ENCODE measurements at places on chromosomes 5 and 9. TPM values are rescaled to one million over a fixed set of nuclear protein-coding genes. Genes with fewer than 3 reads are reported as not detected.

The LCN9 gene
- total RNA-seq = not detected

The SIT1 gene
- 0.07 TPM for total RNA-seq

The PCDHB2 gene
- 4.4 TPM for total RNA-seq

The PHF24 gene
- 0.10 TPM for total RNA-seq

The OLFML2A gene
- total RNA-seq = 1.3 TPM

The ATP10B gene
- 0.03 TPM for total RNA-seq

The CDX1 gene
- total RNA-seq = 0.91 TPM

The GABRP gene
- not detected for total RNA-seq

The PCDHB12 gene
- 0.46 TPM for total RNA-seq

The CREBRF gene
- 20.8 TPM for total RNA-seq

The SHOC1 gene
- total RNA-seq = under 0.01 TPM

The NFIB gene
- 39.1 TPM for total RNA-seq

The SLC6A7 gene
- total RNA-seq = not detected

The LCN10 gene
- 0.33 TPM for total RNA-seq

The ALDH1A1 gene
- total RNA-seq = 2.8 TPM

The GRIA1 gene
- total RNA-seq = 2.4 TPM

The KCNN2 gene
- 0.17 TPM for total RNA-seq

The TRIP13 gene
- total RNA-seq = 6.4 TPM

The PCDH12 gene
- 0.46 TPM for total RNA-seq

The DOK3 gene
- 6.7 TPM for total RNA-seq

The ARHGEF37 gene
- total RNA-seq = 7.1 TPM

The MARVELD2 gene
- total RNA-seq = 1.6 TPM

The CBY3 gene
- total RNA-seq = not detected

The FABP6 gene
- total RNA-seq = not detected

The GFI1B gene
- not detected for total RNA-seq

The FGF18 gene
- total RNA-seq = not detected

The SPINK1 gene
- 0.66 TPM for total RNA-seq

The CEL gene
- total RNA-seq = 0.20 TPM

The LCN15 gene
- not detected for total RNA-seq

The HAVCR1 gene
- not detected for total RNA-seq

The GRXCR2 gene
- total RNA-seq = not detected

The TOR4A gene
- 19.7 TPM for total RNA-seq

The ARHGEF28 gene
- total RNA-seq = 6.1 TPM

The AFAP1L1 gene
- total RNA-seq = 14.9 TPM

The RNF208 gene
- total RNA-seq = 2.8 TPM

The RNF44 gene
- total RNA-seq = 2.9 TPM

The SLC6A18 gene
- not detected for total RNA-seq

The SPATA31C1 gene
- total RNA-seq = not detected

The POLR3G gene
- total RNA-seq = 3.6 TPM

The PTGES gene
- 21.0 TPM for total RNA-seq

The NUTM2F gene
- total RNA-seq = not detected

The VCAN gene
- total RNA-seq = 2,405 TPM

The SV2C gene
- not detected for total RNA-seq

The VLDLR gene
- 26.5 TPM for total RNA-seq

The IL33 gene
- 65.7 TPM for total RNA-seq

The RANBP3L gene
- total RNA-seq = 0.07 TPM

The BTNL8 gene
- not detected for total RNA-seq

The PARP8 gene
- 21.5 TPM for total RNA-seq

The CXCL14 gene
- total RNA-seq = 0.26 TPM

The TMEM245 gene
- total RNA-seq = 89.7 TPM

The ADCY2 gene
- not detected for total RNA-seq

The SEMA5A gene
- 86.2 TPM for total RNA-seq

The INSL6 gene
- total RNA-seq = not detected

The SRA1 gene
- 26.8 TPM for total RNA-seq

The MAST4 gene
- 25.1 TPM for total RNA-seq

The TPPP gene
- 0.43 TPM for total RNA-seq

The TSSK1B gene
- total RNA-seq = 0.46 TPM

The C9orf153 gene
- total RNA-seq = 0.98 TPM

The PCDHGA1 gene
- total RNA-seq = 1.4 TPM
